ENCODE measurements at places on chromosomes 1 and 21.

DNA sequence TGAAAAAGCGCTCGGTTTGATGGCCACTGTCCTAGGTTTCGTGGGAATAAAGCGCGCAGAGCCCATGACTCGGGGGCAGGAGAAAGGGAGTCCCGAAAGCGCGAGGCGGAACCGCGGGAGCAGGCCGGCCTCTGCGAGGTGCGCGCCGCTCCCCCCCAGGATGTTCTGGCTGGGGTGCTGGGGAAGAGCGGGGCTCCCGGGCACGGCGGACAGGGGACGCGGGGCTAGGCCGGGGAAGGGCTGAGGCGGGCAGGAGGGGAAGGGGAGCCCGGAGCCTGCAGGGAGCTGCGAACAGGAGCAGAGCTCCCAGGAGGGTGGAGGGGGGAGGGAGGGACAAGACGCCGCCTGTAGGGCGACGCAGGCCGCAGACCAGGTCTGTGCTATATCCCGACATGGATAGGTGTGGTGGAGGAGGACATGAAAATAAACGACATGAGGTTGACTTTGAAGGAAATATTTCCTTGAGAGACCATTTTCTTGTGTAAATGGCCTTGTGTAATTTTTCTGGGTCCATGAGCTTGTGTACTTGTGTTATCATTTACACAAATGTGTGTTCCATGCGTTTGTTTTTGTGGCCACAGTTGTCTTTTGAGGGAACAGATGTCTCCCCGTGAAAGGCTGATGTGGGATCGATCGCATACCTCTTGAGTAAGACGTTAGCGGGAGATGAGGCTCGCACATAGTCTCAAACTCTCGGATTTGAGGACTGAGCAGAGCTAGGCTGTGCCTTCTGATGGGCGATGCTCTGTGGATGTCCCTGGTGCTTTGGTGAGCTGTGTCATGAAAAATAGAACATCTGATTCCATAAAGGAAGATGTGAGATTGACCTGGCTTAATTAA is 1.3 kb downstream of the PCNT start:
- DNase-seq = peak; percentile 66

DNA sequence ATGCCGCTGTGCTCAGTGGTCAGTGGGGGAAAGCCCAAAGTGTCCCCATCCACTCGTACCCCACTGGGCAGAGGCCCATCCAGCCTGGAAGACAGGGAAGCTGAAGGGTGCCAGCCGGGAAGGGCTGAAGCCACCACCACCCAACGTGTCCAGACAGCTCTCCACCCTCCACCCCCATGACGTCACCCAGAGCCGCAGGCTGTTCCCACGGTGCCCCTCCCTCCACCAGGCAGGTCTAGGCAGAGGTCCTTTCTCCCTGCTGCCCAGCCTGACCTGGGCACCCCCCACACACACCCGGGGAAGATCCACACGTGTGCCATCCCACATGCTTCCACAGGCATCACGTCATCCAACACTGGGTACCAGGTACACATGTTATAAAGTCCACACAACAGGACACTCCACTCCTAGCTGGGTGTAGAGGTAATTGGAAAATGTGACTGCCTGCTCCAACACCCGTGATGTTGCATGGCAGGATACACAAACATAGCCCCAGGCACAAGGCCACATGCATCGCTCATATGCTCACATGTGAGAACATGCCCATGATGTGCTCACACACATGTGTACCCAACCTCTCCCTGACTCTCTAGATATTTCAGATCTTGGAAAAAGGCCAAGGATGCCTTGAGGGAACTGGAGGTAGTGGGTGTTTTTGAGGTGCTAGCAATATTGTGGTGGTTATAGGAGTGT is 5.1 kb upstream of the ARHGAP30 start:
- no peak for DNase-seq

GRCh38 chr1:143720087-143721023 is 251.4 kb downstream of the FAM72C start:
- no peak for DNase-seq

DNA sequence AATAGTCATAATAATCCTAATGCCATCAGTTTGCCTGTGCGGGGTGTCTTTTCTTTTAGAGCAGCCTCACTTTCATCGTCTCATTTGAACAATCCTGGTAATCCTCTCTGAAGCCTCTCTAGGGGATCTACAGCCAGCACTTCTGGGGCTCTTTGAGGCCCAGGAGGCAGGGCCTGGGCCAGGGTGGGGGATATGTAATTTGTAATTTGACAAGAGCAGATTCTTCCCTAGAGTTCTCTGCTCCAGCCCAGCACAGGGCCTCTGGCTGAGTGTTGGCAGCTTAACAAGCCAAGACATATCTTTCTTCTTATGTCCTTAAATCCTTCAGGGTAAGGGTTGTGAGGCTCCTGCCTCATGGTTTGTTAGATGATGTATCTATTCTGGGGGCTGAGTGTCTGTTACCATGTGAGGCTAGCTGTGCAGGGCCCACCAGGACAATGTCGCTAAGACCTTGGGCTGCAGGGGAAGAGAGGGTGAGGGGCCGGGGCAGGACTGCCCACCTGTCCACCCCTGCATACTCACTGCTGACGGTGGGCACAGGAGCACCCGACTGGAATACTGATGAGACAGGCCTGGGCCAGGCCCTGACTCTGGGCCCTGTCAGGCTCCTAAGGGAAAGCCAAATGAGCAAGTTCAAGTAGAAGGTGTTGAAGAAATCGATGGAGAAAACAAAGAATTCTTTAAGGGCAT is 45.3 kb upstream of the PARP1 start:
- no peak for DNase-seq

DNA sequence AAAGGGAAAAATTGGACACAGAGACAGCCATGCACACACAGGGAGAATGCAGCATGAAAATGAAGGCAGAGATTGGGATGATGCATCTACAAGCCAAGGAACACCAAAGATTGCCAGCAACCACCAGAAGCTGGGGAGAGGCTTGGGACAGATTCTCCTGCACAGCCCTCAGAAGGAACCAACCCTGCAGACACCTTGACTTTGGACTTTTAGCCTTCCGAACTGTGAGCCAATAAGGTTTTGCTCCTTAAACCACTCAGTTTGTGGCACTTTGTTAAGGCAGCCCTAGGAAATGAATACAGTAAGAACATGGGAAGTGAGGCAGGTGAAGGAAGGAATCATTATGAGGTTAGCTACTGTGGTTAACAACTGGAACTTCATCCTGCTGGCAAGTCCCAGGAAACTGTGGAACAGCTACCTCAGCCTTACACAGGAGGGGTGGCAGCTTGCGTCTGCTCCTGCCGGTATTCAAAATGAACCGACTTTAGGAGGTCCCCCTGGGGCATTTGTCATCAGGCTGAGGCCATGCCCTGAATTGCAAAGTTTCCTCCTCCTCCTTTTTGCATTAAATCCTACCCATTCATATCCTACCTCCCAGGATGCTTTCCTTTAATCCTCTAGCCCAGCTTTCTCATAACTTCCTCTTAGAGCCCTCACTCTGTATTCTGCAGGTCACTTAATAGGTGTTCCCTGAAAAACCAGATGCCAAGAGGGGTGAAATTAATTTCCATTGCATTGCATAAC is 15.4 kb downstream of the CD247 start:
- no peak for DNase-seq

GRCh38 chr1:204619721-204620120 is 65.8 kb downstream of the LRRN2 start:
- DNase-seq = no peak

DNA sequence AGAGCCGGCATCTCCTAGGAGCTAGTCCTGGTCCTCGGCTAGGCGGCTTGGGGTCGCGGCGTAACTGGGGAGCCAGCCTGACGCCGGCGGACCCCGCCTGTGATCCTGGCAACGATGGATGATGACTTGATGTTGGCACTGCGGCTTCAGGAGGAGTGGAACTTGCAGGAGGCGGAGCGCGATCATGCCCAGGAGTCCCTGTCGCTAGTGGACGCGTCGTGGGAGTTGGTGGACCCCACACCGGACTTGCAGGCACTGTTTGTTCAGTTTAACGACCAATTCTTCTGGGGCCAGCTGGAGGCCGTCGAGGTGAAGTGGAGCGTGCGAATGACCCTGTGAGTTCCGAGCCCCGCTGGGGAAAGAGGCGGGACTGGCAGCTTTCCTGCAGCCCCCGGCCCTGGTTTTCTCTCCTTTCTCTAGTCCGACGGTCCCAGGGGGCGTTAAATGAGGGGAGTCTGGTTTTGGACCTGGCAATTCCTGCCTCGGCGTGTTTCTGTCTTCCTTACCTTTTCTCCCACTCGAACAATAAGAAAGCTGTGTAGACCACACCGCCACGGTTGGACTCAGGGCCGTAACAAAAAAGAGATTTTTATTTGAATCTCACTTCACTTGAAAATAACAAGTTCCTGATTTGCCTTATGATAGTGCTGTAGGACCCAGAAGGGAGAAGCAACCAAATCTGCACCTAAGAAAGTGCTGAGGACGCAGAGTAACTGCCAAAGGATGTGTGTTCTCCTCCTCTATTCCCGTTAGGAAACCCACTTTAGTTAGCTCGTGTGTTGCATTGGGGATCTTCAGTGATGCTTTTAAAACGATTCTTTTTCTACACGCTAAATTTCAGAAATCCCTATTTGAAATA is at the start of gene SPRTN:
Gene SPRTN, plus strand, starts transcription at position 24 of the 859 bp plus-strand sequence. Its CDS starts 91 bp downstream, at position 115.
- no peak for DNase-seq

DNA sequence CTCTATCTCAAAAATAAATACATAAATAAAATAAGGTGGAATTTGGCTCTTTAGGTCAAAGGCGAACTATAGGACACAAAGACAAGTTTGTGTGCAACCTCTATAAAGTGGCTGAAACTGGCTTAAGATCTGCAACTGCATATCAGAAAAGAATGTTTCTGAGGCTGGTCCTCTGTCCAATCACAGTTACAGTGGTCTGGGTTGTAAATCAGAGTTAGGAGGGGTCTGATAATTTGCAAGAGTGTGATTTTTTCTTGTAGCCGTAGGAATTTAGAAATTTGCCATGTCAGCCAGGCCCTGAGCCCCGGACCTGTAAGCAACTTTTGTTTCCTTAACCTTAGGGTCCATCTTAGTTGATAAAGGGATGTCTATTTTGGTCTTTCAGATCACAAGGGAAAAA is 27.8 kb downstream of the CMPK1 start:
- DNase-seq = no peak

DNA sequence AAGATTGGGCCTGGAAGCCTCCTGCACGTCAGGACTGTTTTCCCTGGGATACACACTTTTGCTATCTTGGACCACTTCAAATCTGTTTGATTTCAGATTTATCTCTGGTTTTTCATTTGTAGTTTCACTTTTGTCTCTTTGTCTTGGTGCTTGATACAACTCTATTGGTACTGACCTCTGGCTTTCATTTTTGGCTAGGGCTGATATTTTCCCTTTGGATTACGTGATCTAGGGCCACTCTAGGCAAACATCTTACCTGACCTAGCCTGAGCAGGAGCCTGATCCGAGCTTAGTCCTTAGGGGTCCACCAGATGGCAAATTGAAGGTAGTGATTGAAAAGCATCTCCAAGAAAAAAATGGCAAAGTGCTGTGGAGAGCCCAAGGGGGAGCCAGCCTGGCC is 39.6 kb downstream of the ZBTB18 start:
- DNase-seq = no peak

GRCh38 chr1:192399161-192399560 is 82.4 kb downstream of the RGS21 start:
- DNase-seq = no peak
